Endothelial cell of umbilical vein (primary cell): ENCODE measurements at places on chromosomes 4 and X. TPM values are rescaled to one million over a fixed set of nuclear protein-coding genes. Genes with fewer than 3 reads are reported as not detected.

MGAT4D gene
- polyA plus RNA-seq, result not detected in 2 replicates

SOX3 gene
- not detected in 2 replicates for polyA plus RNA-seq

PLXNB3 gene
- polyA plus RNA-seq, result 19.0 and 27.1 TPM in 2 replicates

MAGEB17 gene
- not detected in 2 replicates for polyA plus RNA-seq

GPR119 gene
- polyA plus RNA-seq, result not detected in 2 replicates

CSN1S1 gene
- not detected in 2 replicates for polyA plus RNA-seq

XIAP gene
- polyA plus RNA-seq, result 4.6 and 8.1 TPM in 2 replicates

SSX7 gene
- not detected in 2 replicates for polyA plus RNA-seq

NRK gene
- polyA plus RNA-seq, result 1.1 and 1.3 TPM in 2 replicates

CRLF2 gene
- polyA plus RNA-seq, result not detected in 2 replicates

IL3RA gene
- polyA plus RNA-seq, result 34.5 and 35.1 TPM in 2 replicates

SLC9B1 gene
- polyA plus RNA-seq, result 0.19 TPM in 2 replicates

FUNDC2 gene
- 65.6 and 80.8 TPM in 2 replicates for polyA plus RNA-seq

VCX2 gene
- polyA plus RNA-seq, result not detected in 2 replicates

SERPINA7 gene
- polyA plus RNA-seq, result not detected in 2 replicates

PLS3 gene
- polyA plus RNA-seq, result 85.0 and 120 TPM in 2 replicates

SYP gene
- polyA plus RNA-seq, result 0.11 and 0.21 TPM in 2 replicates

ZNF141 gene
- 2.0 and 2.2 TPM in 2 replicates for polyA plus RNA-seq

WNK3 gene
- polyA plus RNA-seq, result 0.29 and 0.30 TPM in 2 replicates

RNF212 gene
- 2.6 and 2.8 TPM in 2 replicates for polyA plus RNA-seq

RASSF6 gene
- not detected in 2 replicates for polyA plus RNA-seq

CFI gene
- 6.5 and 10.0 TPM in 2 replicates for polyA plus RNA-seq

PCYT1B gene
- 0.27 and 0.33 TPM in 2 replicates for polyA plus RNA-seq

MMGT1 gene
- polyA plus RNA-seq, result 9.1 and 10.4 TPM in 2 replicates

NAP1L3 gene
- 0.03 and 0.08 TPM in 2 replicates for polyA plus RNA-seq

EBP gene
- polyA plus RNA-seq, result 178 and 183 TPM in 2 replicates

CABS1 gene
- polyA plus RNA-seq, result not detected in 2 replicates

S100G gene
- not detected in 2 replicates for polyA plus RNA-seq

TNIP3 gene
- polyA plus RNA-seq, result not detected in 2 replicates

RBMXL3 gene
- polyA plus RNA-seq, result not detected in 2 replicates

ESX1 gene
- 0.05 TPM in 1 of 2 replicates, not detected in the other for polyA plus RNA-seq

COX7B2 gene
- polyA plus RNA-seq, result not detected in 2 replicates

PRSS12 gene
- 0.16 and 0.22 TPM in 2 replicates for polyA plus RNA-seq

KLB gene
- polyA plus RNA-seq, result 0.01 and 0.02 TPM in 2 replicates

PDCL2 gene
- not detected in 2 replicates for polyA plus RNA-seq

DCLK2 gene
- polyA plus RNA-seq, result 1.7 TPM in 2 replicates

SPP1 gene
- polyA plus RNA-seq, result not detected in 2 replicates

P2RY4 gene
- 0.16 and 0.22 TPM in 2 replicates for polyA plus RNA-seq

GPRASP1 gene
- polyA plus RNA-seq, result 0.32 and 0.33 TPM in 2 replicates

RAB41 gene
- not detected in 2 replicates for polyA plus RNA-seq

ERVMER34-1 gene
- polyA plus RNA-seq, result 0.03 TPM in 2 replicates

GASK1B gene
- polyA plus RNA-seq, result 141 and 160 TPM in 2 replicates

PNMA6A gene
- 1.2 and 1.4 TPM in 2 replicates for polyA plus RNA-seq

EDA gene
- 0.29 and 0.37 TPM in 2 replicates for polyA plus RNA-seq

USP17L29 gene
- polyA plus RNA-seq, result not detected in 2 replicates

TACC3 gene
- polyA plus RNA-seq, result 41.2 and 54.5 TPM in 2 replicates
